Daoy (cell line): ENCODE measurements at places on chromosomes 2 and 18. TPM values are rescaled to one million over a fixed set of nuclear protein-coding genes. Genes with fewer than 3 reads are reported as not detected.

The RNF152 gene
- 1.3 and 4.2 TPM in 2 replicates for total RNA-seq

The GPR17 gene
- total RNA-seq = not detected in 2 replicates

The FBLN7 gene
- 0.68 TPM in 1 of 2 replicates, not detected in the other for total RNA-seq

The ASB18 gene
- total RNA-seq = not detected in 2 replicates

DNA sequence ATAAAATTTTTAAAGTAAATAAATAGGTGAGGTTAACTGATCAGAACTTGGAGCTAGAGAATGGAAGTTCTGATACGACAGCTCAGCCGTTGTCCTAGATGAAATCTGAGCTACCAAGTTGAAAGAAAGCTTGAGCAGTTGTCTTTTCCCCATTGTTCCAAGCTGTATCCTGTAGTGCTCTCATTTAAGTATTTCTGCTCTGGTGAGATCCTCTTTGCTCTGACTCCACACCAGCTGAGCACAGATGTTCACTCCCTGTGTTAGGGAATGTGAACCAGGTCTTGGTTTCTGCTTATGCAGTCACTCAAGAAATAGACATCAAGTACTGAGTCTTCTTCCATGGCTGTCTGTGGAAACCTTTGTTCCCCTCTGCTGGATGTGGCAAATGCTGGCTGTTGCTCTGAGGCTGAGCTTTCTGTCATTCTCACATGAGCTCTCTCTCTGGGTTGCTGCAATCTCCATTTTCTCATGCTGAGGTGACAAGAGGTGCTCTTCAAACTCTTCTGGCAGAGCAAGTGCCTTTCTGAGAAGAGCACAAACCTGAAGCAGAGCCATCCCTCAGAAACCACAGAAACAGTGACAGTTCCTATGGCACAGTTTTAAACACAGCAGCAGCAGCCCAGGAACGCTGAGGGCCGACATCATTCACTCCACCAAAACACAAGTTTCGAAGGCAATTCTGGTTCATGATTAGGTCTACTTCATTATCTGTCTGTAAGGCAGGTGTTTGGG is 194.1 kb downstream of the SP3 start:
- no peak for DNase-seq
